NAMALWA (cell line): ENCODE measurements at places on chromosomes 2 and 18.

GRCh38 chr2:58535990-58536389, 294.9 kb upstream of the FANCL start:
- DNase-seq = no peak

DNA sequence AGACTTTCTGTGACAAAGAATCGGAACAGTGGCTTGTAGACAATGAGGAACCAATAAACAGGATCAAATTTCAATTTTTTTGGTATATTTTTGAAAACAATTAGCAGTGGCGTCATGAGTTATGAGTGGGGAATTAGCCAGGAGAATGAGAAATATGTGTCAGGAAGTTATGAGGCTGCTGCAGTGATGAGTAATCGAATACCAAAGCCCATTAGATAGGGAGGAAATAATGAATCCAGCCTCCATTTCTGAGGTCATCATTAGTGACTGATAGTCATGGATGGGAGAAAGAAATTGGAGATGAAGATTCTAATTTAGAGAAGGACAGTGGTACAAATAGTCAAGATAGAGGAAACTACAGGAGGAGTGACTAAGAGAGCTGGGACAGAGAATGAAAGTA, 673.1 kb upstream of the VRK2 start:
- no peak for DNase-seq

GRCh38 chr2:48109491-48110204, 203.3 kb upstream of the FBXO11 start:
- no peak for DNase-seq

DNA sequence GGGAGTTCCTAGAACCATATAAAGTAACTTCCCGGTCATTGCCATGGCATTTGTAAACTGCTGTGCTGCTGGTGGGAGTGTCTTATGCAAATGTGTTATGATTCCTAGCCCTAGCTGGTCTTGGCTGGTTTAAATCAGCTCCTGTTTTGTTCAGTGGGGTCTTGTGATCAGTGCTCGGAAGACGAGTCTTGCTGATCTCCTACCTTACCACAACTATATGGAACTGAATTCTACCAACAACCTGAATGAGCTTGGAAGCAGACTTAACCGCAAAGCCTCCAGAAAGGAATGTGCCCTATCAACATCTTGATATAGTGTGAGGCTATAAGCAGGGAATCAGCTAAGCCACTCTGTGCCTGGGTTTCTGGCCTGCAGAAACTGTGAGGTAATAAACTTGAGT, 33.5 kb downstream of the POLE4 start:
- no peak for DNase-seq

GRCh38 chr18:77157312-77157711, 24.7 kb upstream of the MBP start:
- DNase-seq = no peak

DNA sequence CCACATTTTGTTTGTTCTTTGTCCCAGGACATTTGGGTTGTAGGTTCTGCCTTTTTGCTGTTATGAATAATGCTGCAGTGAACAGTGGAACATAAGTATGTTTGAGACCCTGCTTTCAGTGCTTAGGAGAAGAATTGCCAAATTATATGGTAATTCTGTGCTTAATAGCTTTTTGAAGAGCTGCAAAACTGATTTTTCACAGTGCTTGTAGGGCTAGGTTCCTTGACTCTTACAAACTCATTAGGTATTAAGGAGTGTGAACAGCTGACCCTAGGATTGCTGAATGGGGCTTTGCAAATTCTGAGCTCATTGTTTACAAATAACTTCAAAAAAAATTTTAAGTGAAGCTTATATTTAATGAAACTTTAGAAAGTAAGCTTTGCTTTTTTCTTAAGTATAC, 154.2 kb downstream of the LTBP1 start:
- DNase-seq = no peak

DNA sequence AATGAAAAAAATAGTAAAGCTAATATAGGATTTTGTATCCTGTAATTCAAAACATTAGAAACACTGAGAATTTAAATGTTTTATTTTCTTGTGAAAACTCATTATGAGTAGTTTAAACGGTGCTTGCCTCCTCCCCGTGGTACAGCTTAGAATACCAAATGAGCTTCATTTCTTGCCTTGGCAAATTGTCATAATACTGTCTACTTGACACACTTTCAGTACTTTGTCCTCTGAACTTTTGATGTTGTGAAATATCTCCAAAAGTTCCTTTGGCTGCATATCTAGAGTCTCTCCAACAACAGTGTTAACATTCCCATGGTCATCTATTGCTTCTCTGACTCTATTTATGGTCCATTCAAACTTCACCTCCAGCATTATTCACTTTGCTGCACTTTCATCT, 61.9 kb upstream of the EPB41L5 start:
- DNase-seq = no peak

GRCh38 chr2:66069937-66070720, 364.8 kb upstream of the MEIS1 start:
- DNase-seq = no peak

GRCh38 chr2:231632559-231633142, 40.0 kb downstream of the TEX44 start:
- DNase-seq = no peak
